Myocyte (in vitro differentiated cells): ENCODE measurements at places on chromosomes 6 and 20. TPM values are rescaled to one million over a fixed set of nuclear protein-coding genes. Genes with fewer than 3 reads are reported as not detected.

GRCh38 chr20:46085179-46085851 is 4.4 kb downstream of the NCOA5 start:
- DNase-seq: no peak

GRCh38 chr20:36862857-36863668 is 12.9 kb upstream of the TLDC2 start:
- no peak for DNase-seq

- peak; percentile 71 for DNase-seq
These were observed 161.3 kb upstream of the AGPAT4 start for GRCh38 chr6:161434921-161435747.

Gene SLC18B1
- 3.0 and 3.4 TPM in 2 replicates for total RNA-seq

Gene TRIM15
- total RNA-seq: not detected in 2 replicates
